ENCODE measurements at places on chromosomes 2 and 18. TPM values are rescaled to one million over a fixed set of nuclear protein-coding genes. Genes with fewer than 3 reads are reported as not detected.

The SYT4 gene
- total RNA-seq = 1.4 TPM

The CSRNP3 gene
- total RNA-seq = 7.3 TPM

The IL36G gene
- total RNA-seq = 0.32 TPM

The C2orf72 gene
- total RNA-seq = 1.3 TPM

The RSAD2 gene
- total RNA-seq = not detected

The ST8SIA3 gene
- 2.3 TPM for total RNA-seq

The TLX2 gene
- total RNA-seq = 0.26 TPM

The NDC80 gene
- 43.0 TPM for total RNA-seq

The CCDC74A gene
- 12.6 TPM for total RNA-seq

The AQP12A gene
- not detected for total RNA-seq

The PLEK gene
- total RNA-seq = 0.37 TPM

The C2orf92 gene
- 6.9 TPM for total RNA-seq

The TSGA10 gene
- 9.3 TPM for total RNA-seq

The STARD6 gene
- not detected for total RNA-seq

The C18orf54 gene
- 38.2 TPM for total RNA-seq

The CGREF1 gene
- total RNA-seq = 4.0 TPM

The RNF144A gene
- total RNA-seq = 12.8 TPM

The LRRFIP1 gene
- 70.6 TPM for total RNA-seq

The FER1L5 gene
- 1.1 TPM for total RNA-seq

The SH2D6 gene
- 0.50 TPM for total RNA-seq

The TMEFF2 gene
- 2.3 TPM for total RNA-seq

The REG1B gene
- 2.3 TPM for total RNA-seq

The INHA gene
- 1.4 TPM for total RNA-seq

The MYO5B gene
- total RNA-seq = 8.7 TPM

The TDRD15 gene
- total RNA-seq = not detected

The ATF2 gene
- 42.5 TPM for total RNA-seq

The LOXL3 gene
- total RNA-seq = 21.1 TPM

The NCKAP5 gene
- total RNA-seq = 0.55 TPM

The SLC25A52 gene
- total RNA-seq = not detected

The VAMP5 gene
- 6.3 TPM for total RNA-seq

The TMEM163 gene
- total RNA-seq = 0.94 TPM

The STPG4 gene
- not detected for total RNA-seq

The SNED1 gene
- total RNA-seq = 3.2 TPM

The CD28 gene
- 0.11 TPM for total RNA-seq

All from WTC11 (cell line).